DMS79 treated with DMSO at 0.1 percent for 48 hours (cell line): ENCODE measurements at places on chromosomes 6 and 20.

DNA sequence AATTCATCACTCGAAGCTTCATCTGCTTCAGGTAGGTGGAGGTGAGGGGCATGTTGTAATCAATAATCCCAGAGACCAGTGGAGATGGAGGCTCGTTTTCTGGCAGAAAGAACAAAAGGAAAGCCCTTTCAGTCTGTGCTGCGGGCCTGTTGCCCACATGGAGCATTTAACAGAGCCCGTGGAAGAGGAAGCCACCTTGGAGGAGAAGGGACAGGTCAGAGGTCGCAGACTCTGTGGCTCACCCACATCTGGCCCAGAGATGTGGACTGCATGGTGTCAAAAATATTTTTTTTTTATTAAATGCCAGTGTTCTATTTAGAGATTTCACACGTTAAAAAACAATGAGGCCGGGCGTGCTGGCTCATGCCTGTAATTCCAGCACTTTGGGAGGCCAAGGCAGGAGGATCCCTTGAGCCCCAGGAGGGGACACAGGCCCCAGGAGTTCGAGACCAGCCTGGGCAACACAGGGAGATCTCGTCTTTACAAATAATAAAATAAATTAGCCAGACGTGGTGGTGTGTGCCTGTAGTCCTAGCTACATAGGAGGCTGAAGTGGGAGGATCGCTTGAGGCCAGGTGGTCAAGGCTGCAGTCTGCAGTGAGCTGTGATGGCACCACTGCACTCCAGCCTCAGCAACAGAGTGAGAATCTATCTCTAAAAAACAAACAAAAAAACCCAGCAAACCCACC lies 73.6 kb downstream of the NOL4L start:
- no peak for DNase-seq

DNA sequence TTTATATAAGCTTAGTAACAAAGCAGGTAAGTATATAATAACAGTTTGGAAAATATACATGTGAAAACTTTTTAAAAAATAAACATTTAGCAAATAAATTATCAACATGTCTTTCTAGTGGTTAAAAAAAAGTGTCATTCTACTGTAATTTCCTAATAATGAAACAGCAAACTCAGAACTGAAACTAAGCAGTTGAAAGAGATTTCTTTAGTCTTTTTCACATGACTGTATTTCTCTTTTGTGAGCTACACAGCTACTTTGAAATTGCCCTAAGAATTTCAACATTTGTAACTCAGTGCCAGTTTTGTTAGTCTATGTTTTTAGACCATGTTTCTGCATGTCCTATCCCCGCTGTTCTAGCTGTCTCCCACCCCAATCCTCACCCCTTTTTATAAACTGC lies 28.4 kb upstream of the SDHAF4 start:
- no peak for DNase-seq

DNA sequence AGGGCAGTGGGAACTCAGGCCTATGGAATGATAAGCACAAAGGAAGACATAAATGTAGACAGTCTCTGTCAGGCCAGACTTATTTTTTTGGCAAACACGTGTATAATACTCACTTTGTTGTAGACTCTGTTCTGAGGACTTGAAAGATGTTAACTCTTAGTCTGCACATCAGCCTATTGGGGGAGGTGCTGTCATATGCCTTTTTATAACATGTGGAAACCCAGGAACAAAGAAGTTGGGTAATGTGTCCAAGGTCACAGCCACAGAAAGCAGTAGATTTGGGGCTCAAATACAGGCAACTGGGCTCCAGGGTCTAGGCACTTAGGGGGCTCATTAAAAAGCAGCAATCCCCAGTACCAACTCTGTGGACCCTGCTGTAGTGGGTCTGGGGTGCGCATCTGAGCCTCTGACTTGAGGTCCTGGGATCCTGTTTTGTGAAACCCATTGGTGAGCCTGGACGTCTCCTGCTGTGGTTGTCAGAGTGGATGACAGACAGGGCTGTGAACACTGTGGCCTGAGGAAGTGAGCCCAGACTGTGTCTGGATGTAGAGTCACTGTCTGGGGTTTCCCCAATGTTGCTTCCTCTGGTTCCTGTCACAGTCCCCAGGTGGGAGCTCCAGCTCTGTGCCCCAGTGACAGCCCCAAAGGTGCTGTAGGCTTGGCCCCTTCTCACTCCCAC lies 50.0 kb downstream of the CDH26 start:
- DNase-seq, result no peak

DNA sequence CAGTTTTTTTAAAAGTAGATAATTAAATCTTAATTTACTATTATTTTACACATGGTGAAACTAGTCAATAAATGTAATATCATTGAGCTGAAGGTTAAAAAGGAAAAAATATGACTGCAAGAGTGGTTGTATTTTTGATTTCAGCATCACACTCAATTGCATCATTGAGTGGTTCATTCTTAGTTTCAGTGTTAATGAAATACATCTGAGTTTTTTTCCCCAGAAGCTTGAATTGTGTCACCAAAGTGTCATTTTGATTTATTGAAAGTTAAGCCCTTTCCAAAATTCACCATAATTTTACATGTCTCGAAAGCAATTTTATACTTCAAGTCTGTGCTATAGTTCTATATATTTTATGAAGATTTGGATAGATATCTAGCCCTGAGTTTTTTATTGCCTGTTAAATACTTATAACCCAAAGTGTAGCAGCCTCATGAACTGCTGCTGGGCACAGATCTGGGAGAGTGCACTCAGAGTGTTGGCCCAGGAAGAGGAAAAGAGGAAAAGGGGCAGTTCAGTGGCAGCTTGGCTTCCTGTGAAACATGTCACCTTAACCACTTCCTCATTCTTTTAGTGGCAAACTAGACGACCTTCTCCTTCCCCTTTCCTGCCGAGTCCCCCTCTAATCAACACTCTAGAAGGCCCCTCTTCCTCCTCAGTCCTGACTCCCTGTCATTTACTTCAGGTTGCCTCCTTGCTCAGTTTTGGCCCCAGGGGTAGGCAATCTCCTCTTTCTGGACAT lies 140.7 kb downstream of the ESR1 start:
- no peak for DNase-seq
